ENCODE measurements at places on chromosomes 7 and 10.
A peak's percentile ranks its signal among the peaks of the same experiment; 100 is the strongest.

DNA sequence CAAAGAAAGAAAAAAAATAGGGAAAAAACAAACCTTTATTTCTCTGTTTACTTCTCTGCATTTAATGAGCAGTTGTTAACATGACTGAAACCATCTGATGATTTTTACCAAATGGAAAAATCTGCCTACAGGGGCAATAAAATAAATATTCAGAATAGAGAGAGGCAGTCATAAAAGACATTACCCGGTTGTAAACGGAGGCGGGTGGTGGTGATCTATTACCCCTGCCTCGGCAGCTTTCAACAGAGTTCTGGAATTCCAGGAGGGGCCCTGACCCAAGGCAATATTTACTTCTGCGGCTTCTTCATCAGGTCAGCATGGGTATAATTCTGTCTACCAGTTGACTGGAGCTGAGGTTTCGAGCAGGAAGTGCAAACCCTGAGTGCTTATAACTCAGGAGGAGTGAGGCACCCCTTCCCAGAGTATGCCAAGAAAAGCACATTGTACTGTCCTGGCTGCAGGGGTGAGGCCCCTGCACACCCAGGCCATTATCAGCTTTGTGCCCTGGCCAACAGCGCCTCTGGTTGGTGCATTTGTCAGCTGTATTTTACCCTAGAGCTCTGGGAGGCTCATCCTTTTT lies 8.2 kb upstream of the CXCL12 start:
- no peak for DNase-seq

- no peak for DNase-seq
Observed at GRCh38 chr7:28292834-28293526, 112.4 kb upstream of the JAZF1 start.

- DNase-seq: no peak
Observed at GRCh38 chr10:97842656-97843280, 6.9 kb upstream of the GOLGA7B start.

- no peak for DNase-seq
Observed at GRCh38 chr7:3229904-3230470, 71.1 kb upstream of the SDK1 start.

GRCh38 chr7:77626586-77627308 lies 69.5 kb upstream of the RSBN1L start:
- DNase-seq: no peak

DNA sequence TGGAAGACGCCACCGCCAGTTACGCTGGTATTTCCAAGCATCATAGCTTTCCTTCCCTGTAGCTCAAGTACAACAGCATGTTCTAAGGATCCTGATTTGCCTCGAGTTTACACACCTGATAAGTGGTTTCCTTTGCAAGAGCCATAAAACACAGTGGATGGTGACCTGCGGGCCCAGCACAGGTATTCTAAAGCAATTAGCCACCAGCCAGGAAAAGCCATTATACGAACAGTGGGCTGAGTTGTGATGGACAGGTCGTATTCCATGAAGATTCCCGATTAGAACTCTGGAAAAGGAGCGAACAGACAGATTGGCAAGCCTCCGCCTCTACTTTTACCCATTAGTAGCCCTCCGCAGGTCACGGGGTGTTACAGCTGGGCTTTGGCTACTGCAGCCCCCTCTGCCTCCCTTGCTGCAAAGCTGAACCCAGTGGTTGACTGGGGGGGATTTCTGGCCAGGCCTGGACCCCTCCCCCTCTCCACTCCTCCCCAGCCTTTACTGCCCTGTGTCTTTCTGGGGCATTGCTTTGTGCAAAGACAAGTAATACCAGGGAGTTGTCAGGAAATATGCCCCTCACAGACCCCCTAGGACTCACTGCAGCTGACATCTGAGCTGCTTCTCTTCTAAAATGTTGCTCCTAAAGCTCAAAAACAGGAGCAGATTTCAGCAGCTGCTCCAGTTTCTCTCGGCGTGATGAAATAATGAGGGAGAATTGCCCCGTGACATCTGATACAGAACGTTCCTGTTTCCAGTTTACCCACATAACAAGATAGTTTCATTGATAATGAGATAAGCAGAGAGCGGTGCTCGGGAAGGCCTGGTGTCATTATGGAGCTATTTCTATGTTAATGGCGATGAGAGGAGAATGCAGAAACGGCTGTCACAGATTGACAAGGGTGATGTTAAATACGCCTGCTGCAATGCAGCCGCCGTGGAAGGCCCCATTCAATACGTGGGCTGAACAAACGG lies 214.4 kb downstream of the CCSER2 start:
- DNase-seq: no peak

DNA sequence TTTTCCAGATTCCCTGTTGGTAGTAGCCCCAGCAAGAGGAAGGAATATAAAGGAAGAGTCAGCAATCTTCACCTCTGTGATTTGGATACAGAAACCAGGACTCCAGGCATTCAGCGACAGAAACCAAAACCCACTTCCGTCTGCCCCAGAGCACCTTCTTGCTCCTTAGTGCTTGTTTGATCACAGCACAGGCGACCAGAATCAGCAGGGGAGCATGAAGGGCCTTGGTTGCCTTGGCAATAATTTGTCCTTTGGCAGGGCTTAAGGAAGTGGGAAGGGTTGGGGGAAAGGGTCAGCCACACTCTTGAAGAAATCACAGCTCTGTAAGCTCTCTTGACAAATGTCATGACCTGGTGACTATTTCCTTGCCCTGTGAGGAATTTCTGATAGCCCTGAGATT lies 379.6 kb downstream of the OTUD1 start:
- no peak for DNase-seq

GRCh38 chr10:58475322-58476277 lies 37.1 kb upstream of the BICC1 start:
- DNase-seq: peak; percentile 88

GRCh38 chr10:73875139-73875475 lies 752 bp upstream of the CAMK2G start:
- DNase-seq: no peak

- DNase-seq: no peak
Observed at GRCh38 chr10:113450046-113450804, 102.6 kb upstream of the HABP2 start.

- DNase-seq: no peak
Observed at GRCh38 chr7:4265676-4266075, 416.4 kb upstream of the FOXK1 start.

DNA sequence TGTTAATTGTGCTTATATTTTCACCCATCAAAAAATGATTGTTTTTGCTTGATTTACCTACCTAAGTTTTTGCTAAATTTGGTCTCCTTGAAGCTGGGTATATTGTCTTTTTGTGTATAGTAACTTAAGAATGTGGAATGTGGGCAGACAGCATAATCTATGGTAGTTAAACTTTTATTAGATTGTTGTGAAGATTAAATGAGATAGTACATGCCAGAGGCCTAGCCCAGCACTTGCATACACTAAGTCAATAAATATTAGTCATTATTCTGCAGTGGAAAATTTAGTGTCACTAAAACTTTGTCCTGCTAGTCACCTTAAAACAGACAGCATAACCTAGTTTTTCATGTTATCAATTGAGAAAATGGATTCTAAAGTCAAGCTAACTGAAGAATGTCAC lies 19.3 kb upstream of the RPA3 start:
- no peak for DNase-seq

Data from astrocyte of the spinal cord (primary cell).